Hematopoietic multipotent progenitor cell treated with erythropoietin and hydrocortisone succinate and interleukin-3 and kit ligand, for 17 days (in vitro differentiated cells): ENCODE measurements at places on chromosomes 5 and 9.

GRCh38 chr5:35741126-35741716 is 115.5 kb upstream of the IL7R start:
- DNase-seq, result no peak

DNA sequence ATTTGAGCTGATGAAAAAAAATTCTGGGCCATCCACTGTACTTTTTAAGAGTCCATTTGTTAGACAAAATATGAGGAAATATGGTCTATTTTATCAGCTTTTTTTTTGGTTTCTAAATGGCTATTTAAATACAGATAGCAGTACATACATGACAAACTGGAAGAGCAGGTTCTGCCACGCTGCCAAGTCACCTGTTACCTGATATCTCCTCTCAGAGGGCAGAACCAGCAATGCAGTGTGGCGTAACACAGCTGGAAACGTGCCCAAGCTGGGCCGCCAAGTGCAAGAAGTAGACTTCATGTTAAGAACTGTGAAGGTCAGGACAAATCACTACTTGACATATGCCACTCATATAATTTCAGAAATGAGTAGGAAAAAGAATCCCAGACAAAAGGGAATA is 8.1 kb downstream of the MCIDAS start:
- no peak for DNase-seq

GRCh38 chr5:178695556-178695955 is 34.9 kb downstream of the ZNF354A start:
- DNase-seq, result no peak

GRCh38 chr9:69028754-69029153 is 6.8 kb upstream of the FXN start:
- no peak for DNase-seq

DNA sequence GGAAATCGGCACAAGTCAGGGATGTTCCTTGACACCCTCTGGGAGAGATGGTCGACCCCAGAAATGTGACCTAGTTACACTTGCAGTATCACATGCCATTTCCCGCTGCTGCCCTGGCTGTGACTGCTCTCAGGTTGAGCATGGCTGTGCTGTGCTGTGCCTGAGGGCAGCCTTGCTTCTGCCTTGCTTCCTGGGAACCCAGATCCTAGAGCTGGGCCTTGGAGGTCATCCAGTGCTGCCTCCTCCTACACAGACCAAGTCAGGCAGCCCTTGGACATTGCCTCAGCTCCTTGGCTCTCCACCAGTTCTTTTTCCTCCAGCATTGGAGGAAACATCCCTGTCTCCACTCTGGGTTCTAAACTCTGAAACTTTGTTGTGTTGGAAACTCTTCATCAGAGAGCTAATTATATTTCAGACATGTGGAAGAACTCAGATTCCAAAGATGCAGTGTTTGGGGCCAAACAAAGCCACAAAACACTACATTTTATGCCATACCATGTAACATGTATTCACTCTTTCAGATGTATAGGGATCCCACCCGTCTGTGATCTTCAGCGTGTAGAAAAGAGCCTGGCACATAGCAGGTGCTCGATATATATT is 6.1 kb downstream of the MAMDC2 start:
- DNase-seq, result no peak

- no peak for DNase-seq
These were observed 22.6 kb downstream of the ASS1 start for GRCh38 chr9:130467316-130467715.

- DNase-seq, result no peak
These were observed 36.2 kb downstream of the TNFSF8 start for GRCh38 chr9:114894206-114894605.

- no peak for DNase-seq
These were observed 7.5 kb downstream of the TMEM250 start for GRCh38 chr9:136111190-136111589.

DNA sequence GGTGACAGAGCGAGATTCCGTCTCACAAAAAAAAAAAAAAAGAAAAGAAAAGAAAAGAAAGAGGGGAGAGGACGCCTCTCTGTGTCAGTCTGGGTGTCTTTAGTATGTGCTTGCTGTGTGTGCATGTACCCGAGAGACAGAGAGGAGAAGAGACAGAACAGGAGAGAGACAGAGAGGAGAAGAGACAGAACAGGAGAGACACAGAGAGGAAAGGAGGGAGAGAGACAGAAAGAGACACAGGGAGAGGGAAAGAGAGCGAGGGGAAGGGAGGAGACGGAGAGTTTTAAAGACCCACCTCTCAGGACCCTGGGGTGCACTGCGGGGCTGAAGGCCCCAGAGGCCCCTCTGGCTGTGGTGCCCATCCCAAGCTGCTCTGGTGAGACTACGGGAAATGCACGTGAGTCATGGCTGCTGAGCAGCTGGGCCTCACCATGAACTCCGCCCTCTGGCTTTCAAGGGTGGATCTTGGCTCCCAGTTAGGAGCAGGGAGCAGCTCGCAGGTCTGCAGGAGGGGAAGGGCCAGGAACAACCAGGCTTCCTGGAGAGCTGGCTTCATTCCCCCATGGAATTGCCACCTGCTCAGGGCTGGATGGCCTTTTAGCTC is 7.9 kb downstream of the SLC6A3 start:
- DNase-seq, result no peak

GRCh38 chr5:137126829-137127228 is 372.3 kb downstream of the SPOCK1 start:
- no peak for DNase-seq

GRCh38 chr5:109164001-109164400 is 245.8 kb downstream of the PJA2 start:
- DNase-seq, result no peak

DNA sequence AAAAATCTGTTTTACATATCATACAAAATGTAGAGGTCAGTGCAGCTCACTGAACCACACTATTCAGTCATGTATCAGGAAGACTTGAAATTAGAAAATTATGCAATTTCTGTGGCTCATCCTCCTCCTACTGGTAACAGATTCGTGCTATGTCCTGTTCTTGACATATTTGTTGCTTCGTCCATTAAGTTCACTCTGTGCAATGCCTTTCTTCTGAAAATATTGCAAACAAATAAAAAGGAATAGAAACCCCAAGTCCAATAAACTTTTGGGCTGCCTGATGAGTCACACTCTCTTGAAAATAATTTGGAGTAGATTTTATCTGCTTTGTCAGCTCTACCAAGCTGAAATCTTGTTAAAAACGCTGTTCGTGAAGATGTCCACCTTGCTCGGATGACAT is 391.2 kb downstream of the RAB3C start:
- no peak for DNase-seq

DNA sequence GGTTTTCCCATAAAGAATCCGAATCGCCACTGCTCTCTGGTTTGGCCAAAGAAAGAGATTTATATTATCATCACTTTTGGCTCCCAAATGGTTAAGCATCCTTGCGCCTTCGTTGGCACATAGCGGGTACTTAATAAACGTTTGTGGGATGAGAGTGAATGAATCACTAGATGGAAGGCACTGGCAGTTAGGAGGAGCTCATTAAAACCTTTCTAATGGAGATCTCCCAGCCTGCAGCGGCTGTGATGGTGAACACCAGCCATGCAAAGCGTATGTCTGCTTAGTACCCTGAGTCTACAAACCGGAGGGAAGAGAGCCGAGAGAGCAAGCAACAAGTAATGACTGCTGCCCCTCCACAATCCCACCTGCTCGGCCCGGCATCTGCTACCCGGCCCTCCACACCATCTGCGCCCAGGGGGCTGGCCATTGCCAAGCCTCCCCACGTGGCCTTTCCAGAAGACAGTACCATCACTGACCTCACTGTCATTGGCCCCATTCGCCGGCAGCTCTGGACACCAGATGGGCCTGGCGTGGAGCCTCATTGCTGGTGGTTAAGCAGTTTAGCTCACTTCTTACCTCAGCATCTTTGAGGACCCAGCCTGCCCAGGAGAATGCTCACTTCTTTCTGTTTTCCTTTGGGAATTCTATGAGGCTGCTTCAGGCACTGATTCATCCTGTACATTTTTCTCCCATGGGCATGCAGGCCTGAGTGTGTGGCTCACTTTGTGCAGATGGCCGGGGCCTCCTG is 39.3 kb upstream of the ANKRD33B start:
- no peak for DNase-seq

DNA sequence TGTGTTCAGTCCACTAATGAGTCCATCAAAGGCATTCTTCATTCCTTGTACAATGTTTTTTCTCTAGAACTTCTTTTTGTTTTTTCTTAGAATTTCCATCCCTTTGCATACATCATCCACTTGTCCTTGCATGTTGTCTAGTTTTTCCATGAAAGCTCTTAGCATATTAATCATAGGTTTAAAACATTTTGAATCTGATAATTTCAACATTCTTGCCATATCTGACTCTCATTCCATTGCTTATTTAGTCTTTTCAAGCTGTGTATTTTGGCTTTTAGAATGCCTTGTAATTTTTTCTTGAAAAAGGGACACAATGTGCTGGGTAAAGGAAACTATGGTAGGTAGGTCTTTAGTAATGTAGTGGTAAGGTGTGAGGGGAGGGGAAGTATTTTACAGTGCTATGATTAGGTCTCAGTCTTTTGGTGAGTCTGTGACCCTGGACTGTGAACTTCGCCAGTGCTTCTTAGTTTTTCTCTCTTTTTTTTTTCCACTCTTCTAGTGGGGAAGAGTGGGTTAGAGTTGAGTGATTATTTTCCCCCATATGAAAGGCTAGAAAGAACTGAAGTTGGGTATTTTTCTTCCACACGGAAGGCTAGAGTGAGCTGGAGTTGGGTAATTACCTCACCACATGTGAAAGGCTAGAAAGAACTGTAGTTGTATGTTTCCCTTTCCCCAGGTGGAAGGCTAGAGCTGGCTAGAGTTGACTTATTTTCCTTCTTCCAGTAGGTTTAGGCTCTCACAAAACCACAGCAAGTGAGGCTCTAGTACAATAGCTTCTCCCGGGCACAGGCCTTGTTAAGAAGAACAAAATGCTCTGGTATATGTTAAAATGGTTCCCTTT is 172.1 kb downstream of the SNX18 start:
- DNase-seq, result no peak

- no peak for DNase-seq
These were observed 142.8 kb upstream of the EFNA5 start for GRCh38 chr5:107813559-107813958.

DNA sequence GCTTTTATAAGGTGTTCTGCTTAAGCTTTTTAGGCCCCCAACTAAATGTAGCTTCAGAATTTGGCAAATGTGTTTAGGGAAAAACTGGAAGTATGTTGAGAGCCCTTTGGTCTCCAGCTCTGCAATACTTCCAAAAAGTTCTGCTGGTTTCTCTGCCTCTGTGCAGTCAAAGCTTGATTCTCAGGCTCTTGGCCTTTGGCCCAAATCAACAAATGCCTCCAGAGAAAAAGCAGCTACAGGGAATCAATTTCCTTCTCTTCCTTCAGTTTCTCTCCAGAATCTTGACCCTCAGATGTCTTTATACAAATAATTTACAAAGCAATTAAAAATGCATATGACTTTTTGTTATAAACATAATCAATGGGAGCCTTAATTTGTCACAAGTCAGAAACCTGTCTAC is 235.7 kb downstream of the COMMD10 start:
- DNase-seq, result no peak

DNA sequence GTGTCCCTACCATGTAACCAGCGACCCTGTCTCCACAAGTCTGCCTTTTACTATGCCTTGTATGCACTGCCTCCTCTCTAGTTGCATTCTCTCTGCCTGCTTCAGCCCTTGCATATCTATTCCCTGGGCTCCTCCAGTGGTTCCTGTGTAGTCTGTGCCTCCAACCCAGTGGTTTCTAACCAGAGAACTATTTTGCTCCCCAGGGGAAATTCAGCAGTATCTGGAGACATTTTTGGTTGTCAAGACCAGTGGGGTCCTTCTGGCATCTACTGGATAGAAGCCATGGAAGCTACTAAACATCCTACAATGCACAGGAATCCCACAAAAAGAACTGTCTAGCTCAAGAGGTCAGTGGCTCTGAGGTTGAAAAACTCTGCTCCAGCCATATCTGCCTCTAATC is 224.1 kb upstream of the RASEF start:
- no peak for DNase-seq

GRCh38 chr5:110105692-110106091 is 416.0 kb downstream of the MAN2A1 start:
- no peak for DNase-seq

- DNase-seq, result no peak
These were observed 30.0 kb downstream of the FGD3 start for GRCh38 chr9:92977279-92977678.

DNA sequence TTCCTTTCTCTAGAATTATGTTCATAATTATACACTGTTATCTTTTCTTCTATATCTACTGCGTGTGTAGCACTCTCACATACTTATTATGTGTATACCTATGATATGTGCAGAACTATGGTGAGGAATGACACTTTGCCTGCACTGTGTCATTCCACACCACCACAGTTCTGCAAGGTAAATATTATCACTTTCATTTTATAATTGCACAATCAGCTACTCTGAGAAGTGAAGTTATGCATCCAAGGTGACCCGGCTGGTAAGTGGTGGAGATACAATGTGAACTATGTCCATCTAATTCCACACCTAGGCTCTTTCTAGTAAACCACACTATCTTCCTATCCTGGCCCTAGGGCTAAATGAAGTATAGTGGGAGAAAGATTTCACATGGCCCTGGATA is 170.1 kb upstream of the ATP10B start:
- no peak for DNase-seq

- DNase-seq, result no peak
These were observed 127.6 kb downstream of the SNCAIP start for GRCh38 chr5:122439645-122440044.

DNA sequence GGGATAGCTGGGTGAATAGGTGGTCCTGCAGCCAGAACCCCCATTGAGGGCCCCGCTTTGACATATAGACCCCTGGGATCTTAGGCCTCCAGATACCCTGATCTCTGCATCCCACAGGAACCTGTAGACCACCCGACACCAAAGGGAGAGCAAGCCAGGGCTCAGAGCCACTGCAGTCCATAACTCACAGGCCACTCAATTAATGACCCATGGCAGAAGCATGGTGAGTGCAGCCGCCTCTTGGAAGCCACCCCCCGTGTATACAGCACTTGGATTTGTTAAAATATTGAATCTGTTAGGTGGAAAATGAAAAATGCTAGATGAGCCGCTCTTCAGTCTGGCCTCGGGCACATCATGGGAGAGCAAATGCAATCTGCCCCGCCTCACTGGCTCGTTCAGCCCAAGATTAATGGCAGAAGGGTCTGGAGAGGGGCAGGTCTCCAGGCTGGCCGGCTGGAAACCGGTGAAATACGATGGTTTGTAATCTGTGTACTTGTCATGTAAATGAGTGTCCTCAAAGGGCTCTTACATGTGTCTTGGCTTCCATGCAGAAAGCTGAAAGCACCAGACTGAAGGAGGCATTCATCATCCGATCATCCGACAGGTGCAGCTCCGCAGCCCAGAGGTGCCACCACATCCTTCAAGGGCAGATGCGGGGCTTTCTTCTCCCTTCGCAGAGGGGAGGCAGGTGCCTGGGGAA is 111.3 kb downstream of the OLFM1 start:
- DNase-seq, result no peak

GRCh38 chr9:95201206-95201605 is 116.3 kb downstream of the FANCC start:
- DNase-seq, result no peak

DNA sequence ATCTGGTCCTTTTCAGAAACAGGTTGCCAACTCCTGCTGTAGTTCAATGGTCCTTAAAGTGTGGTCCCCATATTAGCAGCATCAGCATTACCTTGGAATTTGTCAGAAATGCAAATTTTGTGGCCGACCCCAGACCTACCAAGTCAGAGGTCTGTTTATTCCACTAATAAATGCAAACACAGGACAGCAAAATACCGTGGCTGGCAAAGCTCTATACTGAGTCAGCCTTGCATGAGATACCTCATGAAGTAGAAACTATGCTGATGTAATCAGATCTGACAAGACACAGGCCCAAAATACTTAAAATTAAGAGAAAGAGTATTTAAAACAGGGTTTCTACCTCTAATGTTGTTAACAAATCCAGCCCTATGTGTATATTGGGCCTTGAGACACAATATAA is 3.0 kb downstream of the GOLM1 start:
- no peak for DNase-seq

- no peak for DNase-seq
These were observed 73.2 kb downstream of the MLLT3 start for GRCh38 chr9:20549053-20549452.
